CD4-positive, CD25-positive, alpha-beta regulatory T cell (primary cell): ENCODE measurements at places on chromosomes 1 and 21. TPM values are rescaled to one million over a fixed set of nuclear protein-coding genes. Genes with fewer than 3 reads are reported as not detected.

DNA sequence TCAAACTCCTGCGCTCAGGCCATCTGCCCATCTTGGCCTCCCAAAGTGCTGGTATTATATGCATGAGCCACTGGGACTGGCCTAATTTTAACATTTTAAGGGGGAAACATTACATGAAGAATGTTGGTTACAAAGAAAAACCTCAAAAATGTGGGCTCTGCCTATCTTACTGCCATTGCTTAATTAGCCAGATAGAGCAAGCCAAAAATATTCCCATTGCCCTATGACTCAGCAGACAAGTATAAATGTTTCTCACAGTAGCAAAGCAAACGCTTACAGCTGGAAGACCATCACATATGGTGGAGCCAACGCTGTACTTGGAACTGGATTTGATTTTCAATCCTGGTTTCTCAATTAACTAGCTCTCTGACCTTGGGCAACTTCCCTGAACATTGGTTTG lies 502.0 kb downstream of the SMYD3 start:
- no peak for DNase-seq

DNA sequence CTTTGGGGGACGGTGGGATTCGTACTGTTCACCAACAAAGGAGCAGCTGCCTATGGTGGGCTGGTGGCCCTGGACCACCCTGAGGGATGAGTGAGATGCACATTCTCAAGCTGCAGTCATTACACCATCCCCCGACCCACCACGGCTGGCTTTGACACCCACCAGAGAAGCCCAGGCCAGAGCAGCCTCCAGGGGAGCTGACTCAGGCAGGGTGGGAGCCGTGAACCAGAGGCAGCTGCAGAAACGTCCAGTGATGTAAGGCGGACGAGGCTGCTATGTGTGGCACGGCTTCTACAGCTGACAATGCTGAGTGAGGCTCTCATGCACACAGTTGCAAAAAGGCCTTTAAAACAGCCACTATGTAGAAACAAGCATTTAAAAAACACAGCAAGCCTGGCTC lies 40.1 kb downstream of the CHAF1B start:
- no peak for DNase-seq

DNA sequence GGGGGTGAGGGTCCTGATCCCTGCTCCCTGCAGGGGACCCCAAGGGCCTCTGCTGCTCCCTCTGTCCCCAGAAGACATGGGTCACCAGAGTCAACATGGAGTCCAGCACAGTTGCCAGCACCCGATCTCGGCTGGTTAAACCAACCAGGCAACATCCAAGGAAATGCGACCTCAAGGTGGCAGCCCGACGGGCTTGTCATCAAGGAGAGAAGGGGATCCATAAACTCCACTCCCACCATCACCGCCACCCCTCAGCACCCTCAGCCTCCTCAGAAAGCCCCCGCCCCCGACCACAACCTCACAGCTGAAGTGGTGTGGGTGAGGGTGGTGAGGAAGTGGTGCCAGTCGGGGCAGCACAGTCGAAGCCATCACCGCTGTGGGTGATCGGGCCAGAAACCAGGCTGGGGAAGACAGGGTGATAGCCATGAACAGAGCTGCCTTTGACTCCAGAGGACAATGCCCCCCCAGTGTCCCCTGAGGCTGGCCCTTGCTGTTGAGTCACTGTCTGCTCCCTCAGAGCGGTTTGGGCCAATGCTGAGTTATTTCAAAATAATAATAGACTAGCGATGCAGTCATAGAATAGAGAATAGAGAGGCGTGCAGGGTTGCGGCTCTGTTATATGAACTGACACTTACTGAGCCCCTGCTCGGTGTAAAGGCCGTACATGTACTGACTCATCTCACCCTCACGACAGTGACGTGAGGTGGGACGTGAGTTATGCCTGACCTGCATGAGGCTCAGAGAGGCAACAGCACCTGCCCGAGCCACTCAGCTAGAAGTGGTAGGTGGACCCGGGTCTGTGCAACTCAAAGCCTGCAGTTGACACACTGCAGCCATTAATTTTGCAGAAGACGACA lies 88.7 kb upstream of the IFFO2 start:
- DNase-seq = no peak

GRCh38 chr1:202186327-202186726 lies 7.3 kb upstream of the LGR6 start:
- DNase-seq = no peak

DNA sequence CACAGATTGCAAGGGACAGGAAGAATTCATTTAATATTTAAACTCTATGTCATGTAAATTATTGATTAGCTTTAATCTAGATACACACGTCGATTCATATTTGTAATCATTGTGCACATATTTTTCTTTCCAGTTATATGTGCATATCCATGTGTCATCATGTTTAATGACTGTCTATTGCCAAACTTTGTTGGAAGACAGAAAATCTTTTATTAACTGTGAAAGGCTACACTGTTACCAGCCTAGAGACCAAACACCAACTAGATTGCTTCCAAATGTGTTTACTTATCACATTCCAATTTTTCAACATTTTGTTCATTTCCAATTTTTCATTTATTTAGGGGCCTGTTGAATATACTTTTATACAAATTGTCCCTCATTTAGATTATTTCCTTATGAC lies 43.2 kb upstream of the CACHD1 start:
- no peak for DNase-seq

- no peak for DNase-seq
These were observed 8.9 kb upstream of the FMO3 start for GRCh38 chr1:171081763-171082201.

DNA sequence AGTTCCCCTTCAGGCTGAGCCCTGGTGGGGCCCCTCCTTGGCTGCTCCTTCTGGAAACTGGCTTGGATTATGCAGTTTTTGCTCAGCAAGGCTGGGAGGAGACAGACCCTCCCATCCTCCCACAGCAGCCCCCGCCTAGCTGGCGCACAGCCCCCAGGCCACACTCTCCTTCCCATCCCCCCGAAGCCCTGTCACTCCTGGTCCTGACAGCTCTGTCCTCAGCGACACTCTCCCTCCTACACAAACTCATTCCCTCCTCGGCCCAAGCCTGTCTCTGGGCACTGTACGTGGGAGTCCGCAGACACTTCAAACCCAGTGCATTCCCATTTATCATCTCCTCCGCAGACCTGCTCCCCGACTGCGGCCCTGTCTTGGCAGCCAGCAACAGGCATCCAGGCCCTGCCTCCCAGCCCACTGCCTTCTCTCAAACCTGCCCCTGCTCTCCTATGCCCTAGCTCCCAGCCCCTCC lies 25.0 kb upstream of the EPHB2 start:
- no peak for DNase-seq

DNA sequence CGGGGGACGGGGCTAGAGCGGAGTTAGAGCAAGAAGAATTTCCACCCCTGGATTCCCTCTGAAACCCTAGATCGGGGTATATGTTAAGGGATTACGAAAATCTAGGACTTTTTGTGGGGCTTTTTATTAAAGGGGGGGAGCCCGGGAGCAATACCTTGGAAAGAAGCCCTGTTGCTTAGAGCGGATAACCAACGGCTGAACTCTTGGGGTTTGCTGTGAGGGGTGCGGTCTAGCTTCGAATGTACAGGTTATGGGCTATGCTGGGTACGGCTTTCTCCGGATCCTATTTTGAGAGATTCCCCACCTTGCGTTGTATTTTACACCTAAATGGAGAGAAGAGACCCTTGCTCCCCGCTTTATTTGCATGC lies 626 bp downstream of the DYRK3 start:
- DNase-seq = no peak

- DNase-seq = no peak
These were observed 16.0 kb downstream of the DNAJC16 start for GRCh38 chr1:15542388-15543250.

GRCh38 chr21:41764558-41765419 lies 2.1 kb downstream of the RIPK4 start:
- DNase-seq = no peak

GRCh38 chr1:228161866-228162265 lies 3.7 kb upstream of the IBA57 start:
- DNase-seq = no peak

- DNase-seq = no peak
These were observed 487.6 kb upstream of the CAMK1G start for GRCh38 chr1:209095627-209096595.

GRCh38 chr1:244713332-244713731 lies 60.4 kb downstream of the DESI2 start:
- DNase-seq = no peak

DNA sequence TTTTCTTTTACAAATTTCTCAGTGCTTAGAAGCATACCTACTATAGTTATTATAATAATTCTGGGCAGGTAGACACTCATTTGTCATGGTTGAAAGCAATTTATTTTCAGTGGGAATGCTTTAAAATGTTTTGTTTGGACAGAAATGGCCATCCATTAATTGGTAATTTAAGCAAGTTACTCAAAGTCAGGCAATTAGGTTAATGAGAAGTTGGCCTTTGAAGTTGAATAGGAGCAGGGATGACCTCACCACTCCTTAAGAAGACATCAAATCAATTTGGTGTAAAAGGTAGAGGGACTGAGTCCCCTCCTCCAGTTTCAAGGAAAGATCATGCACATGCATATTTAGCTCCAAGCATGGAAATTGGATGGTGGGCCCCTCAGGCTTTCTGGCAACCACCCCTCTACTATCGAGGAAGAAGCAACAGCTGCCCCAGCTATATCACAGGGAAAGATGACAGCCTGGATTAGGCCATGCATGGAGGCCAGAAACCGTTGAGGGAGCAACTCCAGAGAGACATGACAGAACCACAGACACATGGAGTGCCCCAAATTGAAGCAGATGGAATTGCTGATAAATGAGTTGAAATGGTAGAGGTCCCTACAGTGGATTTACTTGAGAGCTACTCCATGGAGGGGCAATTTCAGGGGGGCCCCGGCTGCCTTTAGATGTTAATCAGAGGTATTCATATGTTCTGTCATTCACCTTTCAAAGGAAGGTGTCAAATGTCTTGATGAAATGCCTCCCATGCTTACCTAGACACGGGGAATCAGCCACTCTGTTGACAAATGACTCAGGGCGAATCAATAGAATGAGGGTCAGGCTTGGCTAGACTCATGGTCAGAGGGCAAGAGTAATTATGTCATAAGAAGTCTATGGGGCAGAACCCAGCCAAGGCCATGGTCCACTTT lies 26.7 kb downstream of the HLX start:
- DNase-seq = no peak

DNA sequence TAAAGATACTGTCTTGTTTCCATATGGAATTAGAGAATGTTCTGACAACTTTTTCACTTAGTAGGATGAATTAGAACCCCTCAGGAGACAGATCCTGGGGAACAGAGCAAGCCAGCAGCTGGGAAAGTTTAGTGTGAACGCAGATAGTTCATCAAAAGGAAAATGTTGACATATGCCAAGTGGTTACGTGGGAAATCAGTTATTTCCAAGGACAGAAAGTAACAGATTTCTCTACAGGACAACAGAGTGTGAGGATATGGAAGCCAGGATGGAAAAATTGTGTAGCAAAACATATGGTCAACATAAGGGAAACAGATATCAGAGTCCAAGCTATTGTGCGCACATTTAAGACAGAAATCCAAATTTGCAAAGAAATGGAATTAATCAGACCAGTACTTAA lies 419.5 kb downstream of the LRRIQ3 start:
- DNase-seq = no peak

DNA sequence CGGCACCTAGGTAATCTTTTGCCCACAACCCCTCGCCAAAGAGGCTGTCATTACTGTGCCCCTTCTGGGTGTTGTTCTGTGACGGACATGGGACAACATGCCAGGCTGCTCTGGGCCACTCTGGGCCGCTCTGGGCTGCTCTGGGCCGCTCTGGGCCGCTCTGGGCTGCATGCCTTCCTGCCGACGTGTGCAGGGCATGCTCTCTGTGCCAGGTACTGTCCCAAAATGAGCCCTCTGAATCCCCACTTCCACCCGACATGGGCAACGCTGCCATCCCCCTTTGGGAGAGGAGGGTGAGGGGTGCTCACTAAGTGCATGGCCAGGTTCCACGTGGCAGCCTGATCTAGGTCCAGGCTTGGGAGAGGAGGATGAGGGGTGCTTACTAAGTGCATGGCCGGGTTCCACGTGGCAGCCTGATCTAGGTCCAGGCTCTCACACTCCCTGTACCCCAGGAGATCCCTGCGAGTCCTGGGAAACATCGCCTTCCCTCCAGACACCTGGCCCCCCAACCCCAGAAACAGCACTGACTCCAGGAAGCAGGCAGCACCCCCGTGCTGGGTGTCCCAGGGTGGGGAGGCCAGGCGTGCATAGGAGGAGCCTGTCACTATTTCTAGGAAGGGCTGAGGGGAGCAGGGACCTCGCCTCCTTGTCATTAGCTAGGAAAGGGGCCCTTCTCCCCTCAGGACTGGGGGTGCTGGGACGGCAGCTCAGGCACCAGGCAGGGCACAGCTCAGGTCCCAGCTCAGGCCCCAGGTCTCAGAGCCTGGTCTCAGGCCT lies 16.5 kb downstream of the TTC34 start:
- no peak for DNase-seq

DNA sequence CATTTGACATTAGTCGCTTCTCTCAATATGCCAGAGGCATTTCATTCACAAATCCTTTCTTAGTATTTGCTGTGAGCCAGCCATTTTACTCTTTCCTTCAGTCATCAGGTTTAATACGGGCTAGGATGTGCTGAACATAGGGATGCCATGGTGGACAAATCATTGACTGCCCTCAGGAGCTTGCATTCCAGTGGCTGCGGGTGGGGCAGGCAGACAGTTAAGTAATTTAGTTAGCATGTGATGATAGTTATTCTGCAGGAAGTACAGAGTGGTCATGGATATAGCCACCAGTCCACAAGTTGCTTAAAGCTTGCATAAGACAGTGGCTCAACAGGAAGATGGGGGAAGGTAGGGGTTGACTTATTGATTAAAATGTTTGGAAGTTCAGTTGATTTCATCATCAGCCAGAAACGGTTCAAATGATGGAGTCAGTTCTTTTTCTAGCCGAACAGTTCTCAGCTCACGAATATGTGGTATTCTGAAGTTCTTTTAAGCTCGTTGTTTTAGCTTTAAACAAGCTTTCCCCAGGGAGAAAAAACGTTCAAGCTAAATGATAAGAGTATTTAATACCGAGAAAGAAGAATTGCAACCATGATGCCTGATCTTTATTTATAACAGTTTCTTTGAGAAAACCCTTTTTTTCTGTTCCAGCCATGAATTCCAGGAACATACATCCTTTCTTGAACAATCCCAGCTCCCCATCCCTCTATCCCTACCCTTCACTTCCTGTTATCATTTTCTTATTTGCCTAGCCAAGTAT lies 1.4 kb downstream of the SLC22A15 start:
- no peak for DNase-seq

DNA sequence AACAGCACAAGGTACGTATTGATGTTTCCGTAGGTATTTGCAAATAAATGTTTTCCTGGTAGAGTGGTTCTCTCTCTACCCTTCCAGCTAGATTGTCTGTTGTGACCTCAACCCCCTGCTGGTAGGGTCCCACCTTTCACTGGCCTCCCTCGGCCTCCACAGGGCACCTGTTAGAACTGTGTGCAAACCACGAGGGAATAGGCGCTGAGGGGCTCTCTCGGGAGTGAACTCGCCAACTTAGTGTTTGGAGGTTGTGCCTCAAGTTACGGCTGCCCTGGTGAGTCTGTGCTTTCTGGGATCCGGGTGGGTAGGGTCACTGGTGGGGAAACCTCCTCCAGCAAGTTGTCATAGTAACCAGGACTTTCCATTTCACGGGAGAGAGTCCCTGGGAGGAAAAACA lies 204.7 kb upstream of the EDN2 start:
- no peak for DNase-seq

GRCh38 chr1:5311634-5312292 lies 657.4 kb downstream of the AJAP1 start:
- DNase-seq = no peak

The AADACL3 gene
- not detected for polyA plus RNA-seq

The SIM2 gene
- 0.03 TPM for polyA plus RNA-seq

The EPHA10 gene
- polyA plus RNA-seq = not detected

The MSH4 gene
- polyA plus RNA-seq = not detected

The DISC1 gene
- 2.5 TPM for polyA plus RNA-seq

The CFHR4 gene
- polyA plus RNA-seq = not detected

The HES4 gene
- polyA plus RNA-seq = 1.3 TPM

The PAFAH2 gene
- 12.4 TPM for polyA plus RNA-seq
